NCI-H1105 (cell line): ENCODE measurements at places on chromosomes 11 and 22.

DNA sequence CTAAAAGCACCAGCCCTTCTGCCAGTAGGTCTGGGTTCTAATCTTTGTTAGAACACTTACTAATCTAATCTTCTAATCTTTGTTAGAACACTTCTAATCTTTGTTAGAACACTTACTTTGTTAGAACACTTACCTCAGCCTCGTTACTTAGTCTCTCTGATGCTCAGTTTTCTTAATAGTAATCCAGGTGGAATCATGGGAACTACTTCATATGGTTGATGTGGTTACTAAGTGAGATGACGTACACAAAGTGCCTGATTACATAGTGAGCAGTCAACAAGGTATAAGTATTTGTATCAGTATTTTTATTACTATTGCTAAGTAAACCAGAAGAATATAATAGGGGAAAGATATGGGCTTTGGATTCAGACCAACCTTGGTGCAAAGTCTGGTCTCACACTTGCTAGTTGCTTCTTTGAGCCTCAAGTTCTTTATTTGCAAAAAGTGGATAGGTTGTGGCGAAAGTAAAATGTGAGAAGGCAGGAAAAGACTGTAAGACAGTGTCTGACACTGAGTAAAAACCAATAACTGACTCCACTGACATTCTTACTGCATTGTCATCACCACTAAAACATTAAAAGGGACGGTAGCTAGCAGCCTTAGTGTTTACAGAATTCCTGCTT, 83.7 kb downstream of the TRAF6 start:
- no peak for DNase-seq

DNA sequence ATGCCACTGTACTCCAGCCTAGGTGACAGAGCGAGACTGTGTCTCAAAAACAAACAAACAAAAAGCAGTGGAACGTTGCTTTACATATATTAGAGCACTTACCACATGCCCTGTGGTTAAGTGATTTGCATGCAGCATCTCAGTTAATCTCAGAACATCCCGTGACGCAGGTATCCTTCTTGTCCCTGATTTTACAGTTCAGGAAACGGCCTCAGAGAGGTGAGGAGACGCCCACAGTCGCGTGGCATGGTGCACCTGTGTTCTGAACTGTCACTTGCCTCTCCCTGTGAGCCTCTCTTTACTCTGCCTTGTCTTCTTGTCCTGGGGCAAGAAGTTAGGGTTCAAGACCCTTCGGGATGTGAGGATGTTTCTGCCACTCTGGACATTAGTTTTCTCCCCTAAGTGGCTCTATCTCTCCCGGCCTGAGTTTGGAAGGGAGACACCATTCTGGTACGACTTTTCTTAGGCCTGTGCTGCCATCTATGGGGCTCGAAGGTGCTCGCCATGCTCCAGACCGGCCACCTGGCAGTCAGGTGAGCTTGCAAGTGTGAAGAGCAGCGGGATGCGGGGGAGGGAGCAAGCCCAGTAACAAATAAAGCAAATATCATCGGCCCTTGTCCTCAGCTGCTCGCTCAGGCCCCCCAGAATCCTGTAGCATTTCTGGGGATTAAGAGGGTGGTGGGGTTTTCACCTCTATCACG, 25.6 kb downstream of the YWHAH start:
- DNase-seq, result peak; percentile 72

- no peak for DNase-seq
Observed at GRCh38 chr22:29524442-29525191, 28.9 kb downstream of the THOC5 start.

DNA sequence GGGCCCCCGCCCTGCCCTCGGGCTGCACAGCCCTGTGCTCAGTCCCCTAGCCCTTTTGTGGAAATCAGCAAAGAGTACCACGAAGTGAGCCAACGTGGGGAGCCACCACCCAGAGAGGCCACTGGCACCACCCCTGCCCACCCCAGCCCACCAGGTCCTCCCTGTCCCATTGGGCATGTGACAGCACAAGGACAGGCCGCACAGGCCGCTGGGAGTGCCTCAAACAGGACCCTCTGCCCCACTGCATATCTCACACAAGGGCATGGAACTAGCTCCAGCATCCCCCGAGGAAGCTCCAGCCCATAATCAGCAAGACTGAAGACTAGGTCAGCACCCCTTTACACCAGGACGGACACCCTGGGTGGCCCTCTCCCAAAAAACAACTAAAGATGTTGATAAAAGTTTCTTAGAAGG, 29.7 kb downstream of the GNB1L start:
- DNase-seq, result no peak

DNA sequence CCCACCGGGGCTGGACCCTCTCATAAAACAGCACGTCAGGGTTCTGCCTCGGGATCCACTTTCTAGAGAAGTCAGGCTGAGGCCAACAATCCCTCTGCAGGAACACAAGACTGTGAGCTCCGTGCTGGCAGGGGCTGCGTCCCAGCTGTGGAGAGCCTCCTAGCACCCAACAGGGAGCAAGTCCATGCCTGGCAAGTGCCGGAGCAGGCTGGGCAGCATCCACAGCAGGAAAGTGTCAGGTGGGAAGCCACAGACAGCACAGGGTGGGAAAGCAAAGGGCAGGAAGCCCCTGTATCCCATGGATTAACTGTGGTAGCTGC, 682.3 kb downstream of the TBC1D22A start:
- DNase-seq, result no peak

- no peak for DNase-seq
Observed at GRCh38 chr11:106276859-106277436, 199.5 kb downstream of the AASDHPPT start.

DNA sequence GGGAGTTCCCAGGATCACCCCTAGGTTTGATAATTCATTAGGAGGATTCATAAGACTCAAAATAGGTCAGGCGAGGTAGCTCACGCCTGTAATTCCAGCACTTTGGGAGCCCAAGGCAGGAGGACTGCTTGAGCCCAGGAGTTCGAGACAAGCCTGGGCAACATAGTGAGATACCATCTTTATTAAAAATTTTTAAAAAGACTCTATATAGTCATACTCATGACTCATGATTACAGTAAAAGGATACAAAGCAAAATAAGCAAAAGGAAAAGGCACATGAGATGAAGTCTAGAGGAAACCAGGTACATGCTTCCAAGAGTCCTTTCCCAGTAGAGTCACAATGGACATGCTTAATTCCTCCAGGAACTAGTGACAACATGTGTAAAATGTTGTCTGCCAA, 13.9 kb upstream of the PTS start:
- no peak for DNase-seq

DNA sequence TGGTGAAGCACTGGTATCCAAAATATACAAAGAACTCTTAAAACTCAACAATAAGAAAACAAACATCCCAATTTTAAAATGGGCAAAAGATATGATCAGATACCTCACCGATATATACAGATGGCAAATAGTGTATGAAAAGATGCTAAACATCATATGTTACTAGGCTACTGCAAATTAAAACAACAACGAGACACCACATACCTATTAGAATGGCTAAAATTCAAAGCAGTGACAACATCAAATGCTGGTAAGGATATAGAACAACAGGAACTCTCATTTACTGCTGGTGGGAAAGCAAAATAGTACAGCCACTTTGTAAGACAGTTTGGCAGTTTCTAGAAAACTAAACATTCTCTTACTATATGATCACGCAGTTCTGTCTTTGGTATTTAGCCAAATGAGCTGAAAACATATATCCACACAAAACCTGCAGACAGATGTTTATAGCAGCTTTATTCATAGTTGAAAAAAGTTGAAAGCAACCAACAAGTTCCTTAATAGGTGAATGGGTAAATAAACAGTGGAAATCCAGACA, 38.5 kb downstream of the SIK3 start:
- DNase-seq, result no peak

DNA sequence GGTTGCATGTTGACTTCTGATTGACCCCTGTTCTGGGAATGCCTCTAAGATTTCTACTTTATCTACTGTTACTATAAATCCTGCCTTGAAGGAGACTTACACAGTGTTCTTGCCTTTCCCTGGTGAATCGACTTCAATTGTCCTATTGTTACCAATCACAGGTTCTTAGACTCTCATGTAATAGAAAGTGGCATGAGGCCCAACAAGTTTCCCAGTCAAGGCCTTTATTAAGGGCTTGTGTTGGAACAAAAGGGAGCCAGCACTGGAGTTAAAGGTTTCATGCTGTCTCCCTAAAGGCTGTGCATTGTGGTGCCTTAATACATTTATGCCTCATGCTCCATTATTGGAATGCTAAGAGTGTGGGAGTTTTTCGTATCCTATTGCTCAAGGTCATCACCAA, 23.3 kb downstream of the MS4A2 start:
- DNase-seq, result no peak
